Fibroblast of skin of back (primary cell): ENCODE measurements at places on chromosomes 16 and 17.

- DNase-seq: no peak
Observed at GRCh38 chr16:50739031-50739430, 2.9 kb upstream of the CYLD start.

DNA sequence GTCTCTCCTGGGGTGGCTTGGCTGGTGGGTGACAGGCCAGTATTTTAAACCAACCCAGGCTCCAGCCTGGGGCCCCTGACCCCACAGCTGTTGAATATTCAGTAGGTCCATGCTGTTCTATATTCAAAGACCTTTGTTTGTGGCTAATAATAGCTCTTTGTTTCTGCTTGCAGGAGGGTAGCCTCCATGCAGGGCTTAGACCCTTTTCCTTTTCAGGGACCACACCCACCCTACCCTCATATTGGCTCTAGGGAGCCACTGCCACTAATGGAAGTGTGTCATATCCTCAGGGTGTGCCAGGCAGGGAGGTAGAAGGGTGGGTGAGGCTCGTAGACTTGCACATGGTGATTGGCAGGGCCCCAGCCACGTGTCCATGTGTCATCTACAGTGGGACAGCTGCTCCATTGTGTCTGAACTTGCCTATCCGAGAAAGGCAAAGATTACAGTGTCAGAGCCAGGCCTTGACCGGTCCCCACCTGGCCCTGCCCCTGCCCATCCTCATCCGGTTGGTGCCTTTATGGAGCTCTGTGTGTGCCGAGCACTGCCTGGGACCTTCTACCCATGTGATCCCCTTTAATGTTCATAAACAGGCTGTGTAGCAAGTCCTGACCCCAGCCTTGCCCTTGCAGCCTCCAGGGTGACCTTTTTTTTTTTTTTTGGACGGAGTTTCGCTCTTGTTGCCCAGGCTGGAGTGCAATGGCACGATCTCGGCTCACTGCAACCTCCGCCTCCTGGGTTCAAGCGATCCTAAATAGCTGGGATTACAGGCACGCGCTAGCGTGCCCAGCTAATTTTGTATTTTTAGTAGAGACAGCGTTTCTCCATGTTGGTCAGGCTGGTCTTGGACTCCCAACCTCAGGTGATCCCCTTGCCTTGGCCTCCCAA, 22.1 kb downstream of the TMC7 start:
- DNase-seq: peak; percentile 24

DNA sequence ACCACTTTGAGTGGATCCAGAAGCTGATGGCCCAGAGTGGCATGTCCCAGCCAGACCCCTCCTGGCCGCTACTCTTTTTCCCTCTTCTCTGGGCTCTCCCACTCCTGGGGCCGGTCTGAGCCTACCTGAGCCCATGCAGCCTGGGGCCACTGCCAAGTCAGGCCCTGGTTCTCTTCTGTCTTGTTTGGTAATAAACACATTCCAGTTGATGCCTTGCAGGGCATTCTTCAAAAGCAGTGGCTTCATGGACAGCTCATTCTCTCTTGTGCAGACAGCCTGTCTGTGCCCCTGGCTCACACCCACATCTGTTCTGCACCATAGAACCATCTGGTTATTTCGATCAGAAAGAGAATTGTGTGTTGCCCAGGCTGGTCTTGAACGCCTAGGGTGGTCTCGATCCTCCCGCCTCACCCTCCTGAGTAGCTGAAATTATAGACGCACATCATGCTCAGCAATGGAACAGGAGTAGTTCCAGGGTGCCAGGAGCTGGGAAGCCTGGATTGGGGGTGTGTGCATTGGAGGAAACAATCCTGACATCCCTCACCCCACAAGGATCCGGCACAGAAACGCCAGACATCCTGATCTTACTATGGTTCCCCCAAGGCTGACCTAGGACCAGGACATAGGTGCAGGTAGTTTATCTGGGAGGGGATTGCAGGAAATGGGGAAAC, 4.6 kb downstream of the PRSS21 start:
- no peak for DNase-seq

DNA sequence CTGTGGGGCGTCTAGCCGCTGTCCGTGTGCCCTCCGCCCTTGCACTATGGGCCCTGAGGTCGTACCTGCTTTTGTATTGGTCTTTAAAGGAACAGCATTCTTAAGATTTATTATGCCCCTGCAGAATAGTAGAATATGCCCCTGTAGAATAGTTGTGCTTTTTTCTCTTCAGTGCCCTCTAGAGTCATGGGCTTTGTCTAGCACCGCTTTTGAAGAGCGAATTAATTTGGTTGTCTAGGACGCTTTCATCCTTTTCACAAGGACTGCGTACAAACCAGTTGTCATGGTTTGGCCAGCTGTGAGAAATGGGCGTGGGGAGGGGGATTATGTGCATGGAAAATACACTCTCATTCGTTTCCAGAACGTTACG, 621 bp downstream of the CEP95 start:
- DNase-seq: peak; percentile 78

GRCh38 chr17:39402890-39403605, 1.6 kb upstream of the FBXL20 start:
- DNase-seq: no peak

- DNase-seq: peak; percentile 33
Observed at GRCh38 chr16:2777903-2778629, 986 bp upstream of the ELOB start.

DNA sequence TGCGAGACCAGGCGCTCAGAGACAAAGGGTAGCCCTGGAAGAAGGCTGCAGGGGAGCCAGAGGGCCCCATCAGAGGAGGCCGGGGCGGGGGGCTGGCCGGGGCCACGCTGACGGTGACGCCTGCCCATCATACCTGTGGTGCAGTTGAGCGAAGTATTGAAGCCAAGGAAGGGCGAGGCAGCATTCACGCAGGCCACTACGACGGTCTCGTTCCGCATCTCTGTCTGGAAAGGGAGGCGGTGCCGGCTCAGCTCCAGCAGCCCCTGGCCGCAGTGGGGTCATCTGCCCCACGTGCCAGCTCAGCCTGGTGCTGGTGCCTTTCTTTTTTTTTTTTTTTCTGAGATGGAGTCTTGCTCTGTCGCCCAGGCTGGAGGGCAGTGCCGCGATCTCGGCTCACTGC, 4.9 kb upstream of the MRPL28 start:
- DNase-seq: no peak

DNA sequence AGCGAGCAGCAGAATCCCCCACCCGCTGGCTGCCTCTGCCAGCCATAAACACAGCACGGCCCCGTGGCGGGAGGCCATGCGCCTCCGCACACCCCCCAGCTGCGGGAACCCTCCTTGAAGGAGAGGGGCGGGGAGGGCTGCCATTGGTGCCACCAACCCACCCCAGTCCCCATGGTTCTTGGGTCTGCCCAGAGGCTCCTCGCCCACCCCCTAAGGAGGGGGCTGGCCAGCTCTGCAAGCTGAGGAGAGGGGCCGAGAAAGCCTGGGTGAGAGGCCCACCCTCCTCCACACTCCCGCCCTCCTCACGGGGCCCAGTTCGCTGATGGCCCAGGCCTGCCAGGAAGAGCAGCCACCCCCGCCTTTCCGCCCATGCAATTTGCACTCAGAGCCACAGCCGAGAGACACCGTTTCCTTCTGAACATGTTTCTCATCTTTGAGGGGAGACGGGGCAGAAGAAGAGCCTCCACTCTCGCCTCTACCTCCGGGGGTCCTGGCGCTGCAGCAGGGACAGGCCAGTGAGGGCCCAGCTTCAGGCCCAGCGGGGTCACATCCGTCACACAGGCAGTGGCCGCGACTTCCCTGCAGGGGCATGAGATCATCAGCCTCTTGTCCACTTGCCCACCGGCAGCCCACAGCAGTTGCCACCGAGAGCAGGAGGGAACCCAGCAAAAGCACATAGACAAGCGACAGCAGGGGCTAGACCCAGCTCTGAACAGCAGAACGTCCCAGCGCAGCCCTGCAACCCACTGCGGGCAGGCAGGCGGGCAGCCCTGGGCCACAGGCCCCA, 23.0 kb downstream of the KATNB1 start:
- DNase-seq: no peak

DNA sequence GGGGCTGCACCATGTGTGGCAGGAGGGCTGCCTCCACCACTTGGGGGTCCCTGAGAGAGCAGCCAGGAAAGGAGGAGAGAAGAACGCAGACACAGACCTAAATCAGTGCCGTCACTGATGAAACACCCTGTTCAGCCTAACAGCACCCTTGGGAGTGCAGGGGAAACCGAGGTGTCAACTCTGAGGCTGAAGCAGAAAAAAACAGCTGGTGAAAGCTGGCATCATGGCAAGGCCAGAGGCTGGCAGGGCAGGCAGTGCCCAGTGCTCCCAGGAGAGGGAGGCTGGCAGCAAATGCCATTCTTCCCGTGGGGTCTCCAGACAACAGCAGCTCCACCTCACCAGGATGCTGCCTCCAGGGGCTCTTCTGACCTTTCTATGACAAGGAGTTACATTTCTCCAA, 23.1 kb downstream of the SPHK1 start:
- DNase-seq: no peak

DNA sequence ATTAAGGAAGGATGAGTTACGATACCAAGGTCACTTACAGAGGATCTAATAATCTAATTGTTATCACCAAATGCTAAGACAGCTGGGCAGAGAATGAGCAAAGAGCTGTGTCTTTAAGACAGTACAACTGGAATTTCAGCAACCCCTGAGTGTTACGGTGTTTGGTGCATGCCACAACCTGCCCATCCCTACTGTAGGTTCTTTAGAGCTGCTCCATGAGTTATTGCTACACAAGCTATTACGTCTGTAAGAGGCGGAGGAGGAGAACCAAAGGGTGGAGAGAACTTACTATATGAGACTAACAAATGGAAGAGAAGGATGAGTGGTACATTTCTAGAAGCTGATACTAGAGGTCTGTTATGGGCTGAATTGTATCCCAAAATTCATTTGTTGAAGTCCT, 14.2 kb upstream of the C17orf78 start:
- DNase-seq: no peak

DNA sequence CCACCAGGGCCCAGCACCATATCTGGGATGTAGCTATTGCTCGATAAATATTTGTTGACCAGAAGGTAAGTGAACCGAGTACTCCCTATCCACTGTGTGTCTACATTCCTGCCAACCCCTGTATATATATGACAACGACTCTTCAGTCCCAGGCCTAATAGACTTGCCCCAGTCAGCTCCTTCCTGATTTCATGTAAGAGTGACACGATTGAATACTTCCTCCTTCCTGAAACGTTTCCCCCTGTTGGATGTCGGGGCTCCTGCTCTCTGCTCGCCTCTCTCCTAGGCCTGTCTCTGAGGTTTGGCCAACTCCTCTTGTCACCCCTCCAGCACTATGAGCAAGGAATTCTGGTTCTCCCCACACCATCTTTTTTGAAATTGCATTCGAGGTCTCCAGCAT, 178.9 kb downstream of the PRKCA start:
- no peak for DNase-seq

GRCh38 chr16:2365397-2366294, 25.1 kb upstream of the ABCA3 start:
- peak; percentile 81 for DNase-seq

DNA sequence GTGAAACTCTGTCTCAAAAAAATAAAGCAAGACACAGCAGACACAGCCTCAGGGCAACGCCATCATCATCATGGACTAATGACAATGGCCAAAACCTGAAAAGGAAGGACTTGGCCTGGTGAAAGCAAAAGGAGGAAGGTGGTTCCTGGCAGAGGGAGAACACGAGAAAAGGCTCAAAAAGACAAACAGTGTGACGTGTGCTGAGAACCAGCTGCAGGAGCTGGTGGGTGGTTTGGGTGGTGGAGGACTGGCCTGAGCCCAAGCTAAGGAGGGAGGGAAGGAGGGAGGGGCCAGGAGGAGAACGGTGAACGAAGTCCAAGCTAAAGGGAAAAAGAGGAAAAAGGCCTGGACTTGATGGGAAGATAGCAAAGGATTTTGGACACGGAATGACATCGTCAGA, 85.1 kb downstream of the SLC39A11 start:
- peak; percentile 15 for DNase-seq

GRCh38 chr16:11200592-11200991, 55.4 kb downstream of the SOCS1 start:
- peak; percentile 44 for DNase-seq

GRCh38 chr17:77332981-77333685, 192.4 kb downstream of the SEC14L1 start:
- DNase-seq: peak; percentile 94

GRCh38 chr16:75288596-75289120, 37.2 kb upstream of the BCAR1 start:
- no peak for DNase-seq

DNA sequence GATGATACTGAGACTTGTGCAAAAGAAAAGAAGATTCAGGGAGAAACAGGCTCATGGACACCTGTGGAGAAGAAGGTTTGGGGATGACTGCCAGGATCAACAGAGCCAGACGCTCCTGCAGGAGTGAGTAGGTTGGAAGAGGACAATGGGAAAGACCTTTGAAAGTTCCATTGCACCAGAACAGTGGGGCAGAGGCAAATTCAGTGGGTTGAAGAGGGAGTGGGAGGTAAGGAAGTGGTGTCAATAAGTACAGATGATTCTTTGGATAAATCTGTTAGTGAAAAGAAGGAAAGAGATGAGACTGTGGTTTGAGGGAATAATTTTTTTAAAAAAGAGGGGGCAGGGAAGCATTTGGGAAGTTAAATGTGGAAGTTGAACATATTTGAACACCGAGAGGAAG, 212.8 kb downstream of the SOX9 start:
- DNase-seq: no peak

DNA sequence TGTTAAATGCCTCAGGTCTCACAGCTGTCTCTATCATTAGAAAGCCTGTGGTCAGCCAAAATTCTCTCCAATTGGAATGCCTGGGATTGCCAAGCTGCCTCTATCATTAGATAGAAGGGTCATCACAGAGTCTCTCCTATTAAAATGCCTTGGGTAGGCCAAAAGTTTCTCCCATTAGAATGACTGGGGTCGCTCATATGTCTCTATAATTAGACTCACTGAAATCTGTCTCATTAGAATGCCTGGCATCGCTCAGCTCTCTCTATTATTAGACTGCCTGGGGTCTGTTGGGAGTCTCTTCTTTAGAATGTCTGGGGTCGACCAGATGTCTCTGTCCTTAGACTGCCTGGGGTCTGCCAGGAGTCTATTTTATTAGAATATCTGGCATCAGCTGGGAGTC, 2265.1 kb downstream of the TP53TG3F start:
- no peak for DNase-seq

GRCh38 chr17:7878234-7878633, 10.4 kb upstream of the CHD3 start:
- DNase-seq: no peak

GRCh38 chr16:1545044-1546040, 11.9 kb downstream of the TMEM204 start:
- DNase-seq: no peak

DNA sequence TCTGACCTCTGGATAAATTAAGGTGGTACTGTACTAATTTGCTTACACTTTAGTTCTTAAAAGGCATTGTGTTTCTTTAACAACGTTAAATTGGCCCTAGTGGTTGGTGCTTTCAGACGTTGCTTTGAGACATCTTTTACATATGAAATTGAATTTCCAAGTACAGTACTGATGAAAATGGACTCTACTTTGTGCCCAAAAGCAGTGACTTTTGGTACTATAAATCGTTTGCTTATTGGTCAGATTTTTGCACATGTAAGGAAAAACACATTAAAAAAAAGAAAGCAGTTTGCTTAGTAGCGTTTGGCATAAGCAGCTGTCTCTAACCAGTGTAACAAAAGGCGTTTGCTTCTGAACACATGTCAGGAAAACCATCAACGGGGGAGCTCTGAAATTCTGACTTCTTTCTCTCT, 139.6 kb downstream of the CDK5R1 start:
- no peak for DNase-seq
